Activated CD4-positive, alpha-beta T cell treated with anti-CD3 and anti-CD28 coated beads, Interleukin-2, amount 50 U/mL, for 24 hours (primary cell): ENCODE measurements at places on chromosomes 2 and 18.

GRCh38 chr18:3323900-3324299 is 62.0 kb downstream of the MYL12B start:
- DNase-seq: no peak

DNA sequence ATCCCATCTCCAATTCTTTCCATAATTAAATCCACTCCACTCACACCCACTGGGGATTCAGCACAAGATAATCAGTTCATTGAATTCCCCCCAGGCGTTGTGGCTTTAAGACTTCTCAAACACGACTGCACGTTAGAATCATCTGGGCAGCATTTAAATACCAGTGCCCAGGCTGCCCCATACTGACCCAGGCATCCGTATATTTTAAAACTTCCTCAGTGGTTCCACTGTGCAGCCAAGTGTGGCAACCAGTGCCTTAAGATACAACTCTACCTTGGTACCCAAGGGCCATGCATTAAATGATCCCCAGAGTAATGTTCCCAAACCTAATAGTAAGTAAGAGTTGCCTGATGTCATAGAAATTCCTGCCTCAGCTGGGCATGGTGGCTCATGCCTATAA is 54.3 kb upstream of the BZW1 start:
- DNase-seq: no peak

GRCh38 chr2:232207174-232207573 is 171.4 kb upstream of the ALPP start:
- no peak for DNase-seq

GRCh38 chr2:162839419-162839818 is 852 bp upstream of the KCNH7 start:
- DNase-seq: no peak

GRCh38 chr2:118477111-118477862 is 370.2 kb downstream of the EN1 start:
- no peak for DNase-seq
